ENCODE measurements at places on chromosomes 3 and 15. TPM values are rescaled to one million over a fixed set of nuclear protein-coding genes. Genes with fewer than 3 reads are reported as not detected.

The CHMP2B gene
- 25.0 TPM for total RNA-seq

The GSK3B gene
- 35.5 TPM for total RNA-seq

The STXBP5L gene
- not detected for total RNA-seq

The SLTM gene
- 188 TPM for total RNA-seq

The CDHR4 gene
- 0.32 TPM for total RNA-seq

The ITIH1 gene
- total RNA-seq: 0.53 TPM

The CLK3 gene
- 176 TPM for total RNA-seq

The TPRG1 gene
- total RNA-seq: 0.41 TPM

The LMAN1L gene
- total RNA-seq: 1.1 TPM

The ROPN1 gene
- total RNA-seq: not detected

GRCh38 chr15:43799945-43800285 lies at the start of gene SERINC4:
Gene SERINC4 (minus strand): TSS chr15:43800220. CDS start chr15:43799986, 234 bp downstream.
- peak within 1 kb of the TSS; percentile 79 for H3K27ac ChIP-seq
- peak within 1 kb of the TSS; percentile 97 for H3K4me3 ChIP-seq
- no peaks in the 10 kb centered on the region for H3K27me3 ChIP-seq
- peaks cover 33% of the 10 kb centered on the region for H3K4me1 ChIP-seq
- peaks cover 48% of the 10 kb centered on the region for H3K36me3 ChIP-seq
- no peak for DNase-seq

- no peak overlapping the region for H3K27ac ChIP-seq
- H3K4me3 ChIP-seq: no peak overlapping the region
- DNase-seq: no peak
- H3K4me1 ChIP-seq: no peaks in the 10 kb centered on the region
- H3K27me3 ChIP-seq: no peaks in the 10 kb centered on the region
- no peaks in the 10 kb centered on the region for H3K36me3 ChIP-seq
Measured at GRCh38 chr3:18586076-18586475, 160.9 kb upstream of the SATB1 start.

GRCh38 chr3:54987719-54988118 lies 59.9 kb upstream of the LRTM1 start:
- no peaks in the 10 kb centered on the region for H3K27me3 ChIP-seq
- H3K27ac ChIP-seq: no peak overlapping the region
- no peaks in the 10 kb centered on the region for H3K36me3 ChIP-seq

GRCh38 chr15:53080484-53080883 lies 290.3 kb upstream of the ONECUT1 start:
- H3K4me3 ChIP-seq: no peak overlapping the region
- no peak for DNase-seq
- no peaks in the 10 kb centered on the region for H3K36me3 ChIP-seq
- no peaks in the 10 kb centered on the region for H3K27me3 ChIP-seq
- no peak overlapping the region for H3K27ac ChIP-seq
- no peaks in the 10 kb centered on the region for H3K4me1 ChIP-seq

GRCh38 chr3:86954226-86954625 lies 36.7 kb downstream of the VGLL3 start:
- H3K4me3 ChIP-seq: no peak overlapping the region
- no peaks in the 10 kb centered on the region for H3K36me3 ChIP-seq
- DNase-seq: no peak

- no peaks in the 10 kb centered on the region for H3K27me3 ChIP-seq
- H3K27ac ChIP-seq: no peak overlapping the region
- no peak for DNase-seq
- H3K4me1 ChIP-seq: no peaks in the 10 kb centered on the region
Measured at GRCh38 chr3:159560214-159560979, 428.2 kb upstream of the IL12A start.

GRCh38 chr3:13466781-13467180 lies 13.3 kb upstream of the HDAC11 start:
- H3K4me3 ChIP-seq: no peak overlapping the region
- no peak overlapping the region for H3K27ac ChIP-seq
- H3K27me3 ChIP-seq: peaks cover 5% of the 10 kb centered on the region
- DNase-seq: no peak
- H3K4me1 ChIP-seq: no peaks in the 10 kb centered on the region

DNA sequence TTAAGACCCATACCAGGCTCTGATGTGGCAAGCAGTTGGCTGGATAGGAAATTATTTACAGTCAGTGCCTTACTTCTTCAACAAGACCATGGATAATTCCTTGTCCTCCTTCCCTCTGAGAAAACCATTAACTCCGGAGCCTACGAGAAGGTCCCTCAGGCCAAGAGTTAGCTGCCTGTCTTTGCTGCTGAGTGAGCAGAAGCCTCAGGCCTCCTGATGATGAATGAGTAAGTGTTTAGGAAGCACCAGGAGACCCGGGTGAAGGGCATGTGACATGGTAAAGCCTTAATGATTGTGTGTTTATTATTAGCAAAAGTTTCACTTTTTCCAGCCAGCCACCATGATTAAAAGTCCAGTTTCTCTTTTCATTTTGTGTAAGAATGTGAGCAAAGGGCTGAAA lies 174.9 kb upstream of the TOPAZ1 start:
- no peaks in the 10 kb centered on the region for H3K27me3 ChIP-seq
- H3K27ac ChIP-seq: no peak overlapping the region
- DNase-seq: no peak

- no peaks in the 10 kb centered on the region for H3K36me3 ChIP-seq
- H3K4me3 ChIP-seq: no peak overlapping the region
- DNase-seq: peak; percentile 56
- H3K27ac ChIP-seq: no peak overlapping the region
Measured at GRCh38 chr15:39756806-39757522, 25.7 kb downstream of the FSIP1 start.

GRCh38 chr3:179321668-179322285 lies 1.1 kb upstream of the ZNF639 start:
- H3K27ac ChIP-seq: peak overlapping the region; percentile 99
- H3K4me3 ChIP-seq: no peak overlapping the region
- H3K27me3 ChIP-seq: no peaks in the 10 kb centered on the region

GRCh38 chr3:180332608-180333007 lies 269.4 kb upstream of the TTC14 start:
- DNase-seq: no peak
- no peaks in the 10 kb centered on the region for H3K4me1 ChIP-seq
- no peak overlapping the region for H3K27ac ChIP-seq
- H3K4me3 ChIP-seq: no peak overlapping the region
- H3K36me3 ChIP-seq: no peaks in the 10 kb centered on the region
- H3K27me3 ChIP-seq: no peaks in the 10 kb centered on the region

DNA sequence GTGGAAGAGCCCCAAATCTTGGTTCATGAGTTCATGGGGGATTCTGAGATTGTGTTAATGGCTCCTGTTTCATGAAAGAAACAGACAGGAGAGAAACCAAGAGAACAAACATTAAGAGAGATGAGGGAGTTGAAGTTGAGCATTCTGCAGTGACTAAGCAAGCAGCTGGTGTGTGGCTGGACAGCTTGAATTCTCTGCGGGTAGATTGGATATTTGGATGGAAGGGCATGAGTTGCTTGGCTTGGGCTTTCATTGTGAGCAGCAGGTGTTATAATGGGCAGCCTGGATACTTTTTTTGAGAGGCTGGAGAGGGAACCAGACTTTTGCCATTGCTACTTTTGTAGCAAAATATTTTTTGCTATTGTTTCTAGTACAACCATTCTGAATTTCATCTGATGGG lies 346.8 kb upstream of the SATB1 start:
- H3K27ac ChIP-seq: no peak overlapping the region
- H3K27me3 ChIP-seq: no peaks in the 10 kb centered on the region
- no peaks in the 10 kb centered on the region for H3K4me1 ChIP-seq
- no peak for DNase-seq
- no peak overlapping the region for H3K4me3 ChIP-seq
- no peaks in the 10 kb centered on the region for H3K36me3 ChIP-seq

DNA sequence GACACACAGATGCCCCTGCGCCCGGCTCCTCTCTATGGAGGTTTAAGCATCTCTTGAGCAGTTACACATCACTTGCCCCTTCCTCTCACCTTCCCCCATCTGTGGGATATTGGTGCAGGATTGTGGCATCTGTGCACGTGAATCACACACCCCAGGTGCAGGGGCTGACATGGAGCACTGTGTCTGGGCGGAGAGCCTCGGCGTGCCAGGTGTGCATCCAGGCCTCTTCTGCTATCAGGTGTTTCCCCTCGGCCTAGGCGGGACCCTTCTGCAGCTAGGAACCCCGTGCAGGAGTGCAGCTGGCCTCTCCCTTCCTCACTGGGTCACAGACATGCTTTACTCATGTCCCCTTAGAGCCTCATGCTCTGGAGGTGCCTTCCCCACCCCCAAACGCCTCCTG lies 33.4 kb upstream of the MUC13 start:
- no peaks in the 10 kb centered on the region for H3K36me3 ChIP-seq
- DNase-seq: no peak
- no peaks in the 10 kb centered on the region for H3K27me3 ChIP-seq
- H3K4me3 ChIP-seq: no peak overlapping the region

DNA sequence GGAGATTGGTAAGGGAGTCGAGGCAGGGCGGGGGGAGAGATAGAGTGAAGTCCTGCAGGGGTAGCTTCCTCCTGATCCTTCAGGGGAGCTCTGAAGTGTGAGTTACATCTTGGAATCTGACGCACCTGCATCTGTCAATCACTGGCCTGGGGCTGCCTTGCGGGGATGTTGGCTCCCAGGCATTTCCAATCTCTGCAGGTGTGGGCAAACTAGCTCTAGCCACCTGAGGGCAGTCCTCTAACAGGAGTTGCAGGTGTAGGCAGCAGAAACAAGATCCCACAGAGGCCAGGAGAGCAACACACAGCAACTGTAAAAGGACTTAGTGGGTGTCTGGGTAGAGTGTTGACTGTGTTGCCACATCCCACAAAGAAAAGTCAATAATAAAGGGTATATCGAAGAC lies 63.6 kb downstream of the ZNF621 start:
- H3K4me3 ChIP-seq: no peak overlapping the region
- H3K36me3 ChIP-seq: no peaks in the 10 kb centered on the region
- H3K27me3 ChIP-seq: peaks cover 2% of the 10 kb centered on the region
- peak; percentile 41 for DNase-seq

- no peaks in the 10 kb centered on the region for H3K4me1 ChIP-seq
- H3K36me3 ChIP-seq: no peaks in the 10 kb centered on the region
- no peak for DNase-seq
- H3K27me3 ChIP-seq: no peaks in the 10 kb centered on the region
Measured at GRCh38 chr3:29183346-29184087, 97.4 kb upstream of the RBMS3 start.

- no peaks in the 10 kb centered on the region for H3K27me3 ChIP-seq
- no peaks in the 10 kb centered on the region for H3K36me3 ChIP-seq
- H3K4me1 ChIP-seq: peaks cover 18% of the 10 kb centered on the region
- H3K27ac ChIP-seq: no peak overlapping the region
- peak; percentile 13 for DNase-seq
- no peak overlapping the region for H3K4me3 ChIP-seq
Measured at GRCh38 chr3:181699171-181699903, 12.4 kb upstream of the SOX2 start.

GRCh38 chr3:128077665-128078064 lies 25.4 kb downstream of the SEC61A1 start:
- H3K4me1 ChIP-seq: peaks cover 26% of the 10 kb centered on the region
- no peak for DNase-seq
- no peak overlapping the region for H3K4me3 ChIP-seq
- H3K36me3 ChIP-seq: no peaks in the 10 kb centered on the region

DNA sequence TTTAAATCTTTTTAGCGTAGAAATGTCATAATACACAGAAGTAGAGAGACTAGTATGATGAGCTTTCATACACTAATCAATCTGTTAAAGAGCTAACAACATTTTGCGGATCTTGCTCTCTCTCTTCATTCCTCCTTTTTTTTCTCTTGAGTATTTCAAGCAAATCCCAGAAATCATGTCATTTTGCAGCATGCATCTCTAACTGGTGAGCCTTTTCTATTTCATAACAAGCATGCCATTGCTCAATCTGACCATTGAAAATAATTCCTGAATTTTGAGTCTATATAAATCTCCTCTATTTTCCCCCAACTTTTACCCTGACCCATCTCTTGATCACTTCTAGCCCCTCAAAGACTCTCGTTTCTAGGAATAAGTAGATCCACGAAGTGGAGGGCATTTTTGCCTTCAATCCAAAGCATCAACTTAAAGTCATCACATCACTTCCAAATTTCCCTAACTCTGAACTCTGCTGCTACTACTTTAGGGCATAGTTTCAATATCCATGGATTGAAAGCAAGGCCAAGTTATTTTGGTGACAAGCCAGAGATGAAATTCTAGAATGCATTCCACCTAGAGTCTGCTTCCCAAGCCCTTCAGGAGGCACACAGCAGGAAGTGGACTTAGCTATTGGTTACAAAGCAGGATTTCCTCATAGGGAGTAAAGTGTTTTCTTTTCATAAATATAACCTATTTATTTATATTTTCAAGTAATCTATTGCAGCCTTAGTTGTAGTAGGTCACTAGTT lies 253.5 kb upstream of the ZPLD1 start:
- H3K36me3 ChIP-seq: no peaks in the 10 kb centered on the region
- H3K4me1 ChIP-seq: peaks cover 16% of the 10 kb centered on the region
- no peak overlapping the region for H3K4me3 ChIP-seq

DNA sequence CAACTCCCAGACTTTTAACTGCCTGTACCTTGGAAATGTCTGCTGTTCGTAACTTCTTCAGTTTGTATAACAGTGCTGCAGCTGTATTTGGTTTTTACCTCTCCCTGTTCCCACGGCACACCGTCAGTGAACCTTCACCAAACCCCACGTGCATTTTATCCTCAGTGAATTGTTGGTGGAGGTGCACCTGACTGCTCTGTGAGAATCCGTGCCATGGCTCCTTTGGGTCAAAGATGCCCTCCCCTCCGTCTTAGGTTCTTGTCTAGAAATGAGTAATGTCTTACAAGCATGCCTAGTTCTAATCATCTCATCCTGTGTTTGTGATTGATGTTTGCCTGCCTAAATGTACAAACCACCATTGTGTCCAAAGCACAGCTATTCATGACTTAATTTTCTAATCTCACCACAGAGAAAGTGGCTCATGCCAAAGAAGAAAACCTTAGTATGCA lies 28.2 kb downstream of the TPM1 start:
- no peaks in the 10 kb centered on the region for H3K4me1 ChIP-seq
- no peak overlapping the region for H3K4me3 ChIP-seq
- no peaks in the 10 kb centered on the region for H3K27me3 ChIP-seq
- DNase-seq: no peak
- no peaks in the 10 kb centered on the region for H3K36me3 ChIP-seq

DNA sequence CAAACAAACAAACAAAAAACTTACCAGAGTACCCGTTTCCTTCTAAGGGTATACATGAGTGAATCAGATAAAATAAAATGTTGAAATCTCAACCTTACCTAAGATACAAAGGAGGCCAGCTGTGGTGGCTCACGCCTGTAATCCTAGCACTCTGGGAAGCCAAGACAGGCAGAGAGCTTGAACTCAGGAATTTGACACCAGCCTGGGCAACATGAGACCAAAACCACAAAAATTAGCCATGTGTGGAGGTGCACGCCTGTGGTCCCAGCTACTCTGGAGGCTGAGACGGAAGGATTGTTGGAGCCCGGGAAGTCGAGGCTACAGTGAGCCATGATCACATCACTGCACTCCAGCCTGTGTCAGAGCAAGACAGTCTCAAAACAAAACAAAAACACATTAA lies 11.0 kb upstream of the FAM219B start:
- H3K4me3 ChIP-seq: no peak overlapping the region
- no peaks in the 10 kb centered on the region for H3K4me1 ChIP-seq
- DNase-seq: no peak
- H3K27me3 ChIP-seq: no peaks in the 10 kb centered on the region
- peaks cover 12% of the 10 kb centered on the region for H3K36me3 ChIP-seq

Measured in B cell (primary cell).